Activated naive CD8-positive, alpha-beta T cell treated with anti-CD3 and anti-CD28 coated beads for 36 hours (primary cell): ENCODE measurements at places on chromosomes 6 and 20. TPM values are rescaled to one million over a fixed set of nuclear protein-coding genes. Genes with fewer than 3 reads are reported as not detected.

- DNase-seq = no peak
Observed at GRCh38 chr6:105014448-105014847, 57.5 kb downstream of the LIN28B start.

DNA sequence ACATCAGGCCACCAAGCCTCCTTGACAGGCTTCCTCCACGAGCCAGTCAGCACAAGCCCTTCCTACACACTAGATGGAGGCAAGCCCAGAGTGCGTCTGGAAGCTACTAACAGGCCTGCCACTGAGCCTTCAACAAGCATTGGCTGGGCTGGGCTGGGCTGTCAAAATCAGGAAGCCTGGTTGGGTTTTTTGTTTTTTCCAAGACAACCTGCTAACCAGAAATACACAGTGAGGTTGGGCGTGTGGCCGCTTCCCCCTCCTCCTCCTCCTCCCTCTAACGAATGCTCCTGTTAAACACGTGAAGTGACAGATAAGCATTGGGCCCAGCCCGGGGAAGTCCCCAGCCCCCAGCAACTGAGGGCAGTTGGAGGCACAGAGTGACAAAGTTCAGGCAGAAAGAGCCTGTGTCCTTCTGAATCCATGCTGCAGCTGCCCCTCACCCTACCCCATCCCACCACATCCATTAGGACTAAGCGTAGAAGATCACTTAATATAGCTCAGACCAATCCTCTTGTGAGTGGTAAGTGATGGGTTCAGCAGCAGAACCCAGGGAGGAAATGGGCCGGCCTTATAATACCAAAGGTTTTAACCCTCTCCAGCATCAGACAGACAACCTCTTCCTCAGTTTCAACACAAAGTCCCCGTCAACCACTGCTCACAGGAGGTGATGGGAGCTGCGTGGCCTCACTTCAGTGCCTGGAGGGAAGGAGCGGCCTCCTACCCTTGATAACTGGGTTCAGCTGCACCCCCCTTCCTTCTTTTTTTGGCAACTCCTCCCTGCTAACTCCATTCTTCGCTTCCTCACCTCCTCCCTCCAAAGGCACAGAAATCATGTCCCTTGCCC, 1.1 kb downstream of the NFATC2 start:
- peak; percentile 84 for DNase-seq

- DNase-seq = no peak
Observed at GRCh38 chr20:48808382-48809034, 19.3 kb downstream of the PREX1 start.

GRCh38 chr6:13697857-13698256, 13.8 kb downstream of the RANBP9 start:
- no peak for DNase-seq

Gene RRAGD
- total RNA-seq = 16.0 TPM

Gene PHIP
- total RNA-seq = 21.6 TPM

Gene LY6G6D
- not detected for total RNA-seq

- no peak for DNase-seq
Observed at GRCh38 chr6:139496654-139497344, 122.4 kb upstream of the CITED2 start.

DNA sequence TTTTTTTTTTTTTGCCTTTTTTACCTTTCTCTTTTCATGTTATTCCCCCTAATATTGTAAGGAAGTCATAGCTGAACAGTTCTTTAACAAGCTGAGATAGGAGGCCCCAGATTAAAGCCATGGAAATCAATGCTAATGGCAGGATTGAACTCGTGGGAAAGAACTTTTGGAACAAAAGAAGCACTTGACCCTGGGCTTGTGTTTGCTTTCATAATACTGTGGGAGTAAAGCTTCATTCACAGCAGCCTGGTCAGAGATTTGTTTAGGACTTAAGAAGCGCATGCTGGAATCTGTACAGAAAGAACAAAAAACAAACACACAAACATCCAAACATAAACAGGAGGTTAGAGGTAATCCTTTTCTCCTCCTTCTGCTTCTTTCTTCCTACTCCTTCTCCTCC, 5.1 kb downstream of the HEY2 start:
- DNase-seq = no peak

Gene TDRD6
- not detected for total RNA-seq

DNA sequence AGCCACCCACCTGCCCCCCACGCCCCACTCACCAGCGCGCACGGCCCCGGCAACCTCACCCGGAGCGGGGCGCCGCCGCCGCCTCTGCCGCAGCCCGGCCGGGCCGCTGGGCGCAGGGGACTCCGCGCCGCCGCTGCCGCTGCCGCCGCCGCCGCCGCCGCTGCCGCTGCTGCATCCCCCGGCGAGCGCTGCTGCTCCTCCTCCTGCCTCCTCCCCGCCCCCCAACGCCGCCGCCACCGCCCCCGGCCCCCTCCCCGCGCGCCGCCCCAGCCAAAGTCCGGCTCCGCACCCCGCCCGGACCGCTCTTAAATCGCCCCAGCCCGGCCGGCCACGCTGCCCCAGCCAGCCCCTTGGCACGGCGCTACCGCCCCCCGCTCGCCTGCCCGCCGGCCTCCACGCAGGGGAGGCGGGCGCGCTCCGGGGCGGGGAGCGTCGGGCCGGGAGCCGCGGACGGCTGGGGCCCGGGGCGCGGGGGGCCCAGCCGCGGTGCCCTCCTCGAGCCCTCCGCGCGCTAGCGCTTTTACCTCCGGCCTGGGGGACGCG, at the start of gene SULF2:
SULF2 (minus strand) TSS at position 171 of the 543 bp plus-strand sequence. CDS start 28,118 bp downstream, outside the sequence.
- peak; percentile 9 for DNase-seq

- no peak for DNase-seq
Observed at GRCh38 chr6:119495230-119495683, 145.7 kb upstream of the MAN1A1 start.

DNA sequence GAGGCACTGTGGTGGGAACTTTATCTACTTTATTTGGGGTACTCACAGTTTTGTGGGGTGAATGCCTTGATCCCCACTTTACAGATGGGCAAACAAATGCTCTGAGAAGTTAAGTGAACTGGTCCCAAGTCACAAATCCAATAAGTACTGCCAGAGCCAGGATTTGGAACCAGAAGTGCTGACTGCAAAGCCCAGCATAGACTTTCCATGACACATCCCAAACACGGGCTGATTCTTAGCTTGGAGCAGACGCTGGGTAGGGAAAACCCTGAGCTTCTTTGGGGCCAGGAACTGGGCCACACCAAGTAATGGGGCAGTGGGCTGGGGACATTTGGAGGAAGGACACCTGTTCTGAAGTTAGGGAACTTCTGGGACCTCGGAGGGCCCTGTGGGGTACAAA, 20.3 kb downstream of the RIN2 start:
- no peak for DNase-seq

DNA sequence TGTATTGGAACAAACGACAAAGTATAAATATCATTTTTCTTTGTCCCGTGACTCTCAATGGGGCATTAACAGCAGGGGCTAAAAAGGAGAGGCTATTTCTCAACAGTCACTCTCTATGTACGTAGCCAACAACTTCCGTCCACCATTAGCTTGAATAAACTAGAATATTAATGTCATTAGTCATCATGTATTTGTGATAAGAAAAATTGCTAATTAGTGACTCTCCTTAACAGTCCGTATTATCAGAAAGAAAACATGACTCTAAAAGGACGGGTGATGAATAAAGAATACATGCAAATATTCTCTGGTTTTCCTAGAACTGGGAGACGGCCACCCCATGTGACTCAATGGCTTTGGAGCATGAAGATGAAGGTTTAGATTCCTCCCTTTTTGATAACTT, 18.6 kb downstream of the VIP start:
- no peak for DNase-seq

- DNase-seq = no peak
Observed at GRCh38 chr6:133886104-133886775, 2.7 kb upstream of the TCF21 start.

GRCh38 chr6:38801305-38801704, 86.2 kb downstream of the DNAH8 start:
- no peak for DNase-seq

- DNase-seq = no peak
Observed at GRCh38 chr6:154506991-154507898, 3.2 kb downstream of the CNKSR3 start.

DNA sequence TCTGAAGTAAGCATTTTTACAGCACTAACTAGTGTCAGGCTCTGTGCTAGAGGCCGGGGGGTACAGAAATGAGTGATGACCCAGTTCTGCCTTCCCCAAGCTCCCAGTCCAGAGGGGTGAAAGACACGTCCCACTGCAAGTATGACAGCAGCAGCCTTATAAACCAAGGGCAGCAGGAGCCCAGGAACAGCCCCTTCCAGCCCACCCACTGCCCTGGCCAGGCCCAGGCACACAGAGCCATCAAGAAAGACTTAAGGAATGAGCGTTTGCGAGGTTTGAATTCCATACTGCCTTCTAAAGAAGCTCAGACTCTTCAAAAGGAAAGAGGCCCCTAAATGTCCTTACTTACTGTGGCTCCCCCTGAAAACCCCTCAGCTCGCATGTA, 10.0 kb downstream of the TRERF1 start:
- no peak for DNase-seq

GRCh38 chr6:169198885-169199284, 54.8 kb downstream of the THBS2 start:
- no peak for DNase-seq

DNA sequence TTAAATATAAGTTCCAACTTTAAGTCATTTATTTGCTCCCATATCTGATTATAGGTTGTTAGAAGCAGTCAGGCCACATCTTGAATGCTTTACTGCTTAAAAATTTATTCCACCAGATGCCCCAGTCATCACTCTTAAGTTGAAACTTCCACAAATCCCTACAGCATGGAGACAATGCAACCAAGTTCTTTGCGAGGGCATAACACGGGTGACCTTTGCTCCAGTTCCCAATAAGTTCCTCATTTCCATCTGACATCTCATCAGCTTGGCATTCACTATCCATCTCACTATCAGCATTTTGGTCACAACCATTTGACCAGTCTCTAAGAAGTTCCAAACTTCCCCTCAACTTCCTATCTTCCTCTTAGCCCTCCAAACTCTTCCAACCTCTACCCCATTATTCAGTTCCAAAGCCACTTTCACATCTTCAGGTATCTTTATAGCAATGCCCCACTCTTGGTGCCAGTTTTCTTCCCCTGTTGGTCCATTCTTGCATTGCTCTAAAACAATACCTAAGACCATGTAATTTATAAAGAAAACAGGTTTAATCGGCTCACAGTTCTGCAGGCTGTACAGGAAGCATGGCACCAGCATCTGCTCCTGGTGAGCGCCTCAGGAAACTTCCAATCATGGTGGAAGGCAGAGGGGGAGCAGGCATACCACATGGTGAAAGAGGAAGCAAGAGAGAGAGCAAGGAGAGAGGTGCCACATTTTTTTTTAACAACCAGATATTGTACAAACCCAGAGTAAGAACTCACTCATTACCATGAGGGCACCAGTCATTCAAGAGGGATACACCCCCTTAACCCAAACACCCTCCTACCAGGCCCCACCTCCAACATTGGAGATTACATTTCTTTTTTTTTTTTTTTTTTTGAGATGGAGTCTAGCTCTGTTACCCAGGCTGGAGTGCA, 15.9 kb upstream of the ITPR3 start:
- no peak for DNase-seq

DNA sequence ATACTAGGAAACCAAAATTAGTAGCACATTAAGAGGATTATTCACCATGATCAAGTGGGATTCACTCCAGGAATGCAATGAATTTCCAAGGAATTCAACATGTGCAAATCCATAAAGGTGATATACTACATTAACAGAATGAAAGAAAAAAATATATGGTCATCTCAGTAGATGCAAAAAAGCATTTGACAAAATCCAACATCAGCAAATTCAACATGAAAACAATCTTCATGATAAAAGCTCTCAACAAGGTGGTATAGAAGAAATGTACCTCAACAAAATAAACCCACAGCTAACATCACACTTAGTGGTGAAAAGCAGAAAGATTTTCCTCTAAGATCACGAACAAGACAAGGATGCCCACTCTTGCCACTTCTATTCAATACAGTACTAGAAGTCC, 74.4 kb upstream of the PDE10A start:
- no peak for DNase-seq

Gene TPD52L1
- 0.40 TPM for total RNA-seq

DNA sequence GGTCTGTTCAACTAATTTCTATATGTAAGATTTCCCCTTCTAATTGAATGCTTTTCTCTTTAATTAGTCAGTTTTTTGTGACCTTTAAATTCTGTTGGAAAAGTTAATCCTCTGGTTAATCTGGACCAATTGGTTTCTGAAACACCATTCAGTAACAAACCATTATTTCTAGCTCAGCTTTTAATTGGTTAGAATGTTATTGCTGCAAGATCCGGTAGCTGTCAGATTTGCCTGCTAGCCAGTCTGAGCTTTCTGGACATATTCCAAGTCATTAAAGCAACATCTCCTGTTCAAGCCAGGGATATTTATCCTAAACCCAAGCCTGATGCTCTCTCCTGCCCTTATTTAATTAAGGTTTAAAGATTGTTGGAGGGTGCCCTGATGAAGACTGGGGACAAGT, 55.1 kb upstream of the FBXL4 start:
- no peak for DNase-seq

DNA sequence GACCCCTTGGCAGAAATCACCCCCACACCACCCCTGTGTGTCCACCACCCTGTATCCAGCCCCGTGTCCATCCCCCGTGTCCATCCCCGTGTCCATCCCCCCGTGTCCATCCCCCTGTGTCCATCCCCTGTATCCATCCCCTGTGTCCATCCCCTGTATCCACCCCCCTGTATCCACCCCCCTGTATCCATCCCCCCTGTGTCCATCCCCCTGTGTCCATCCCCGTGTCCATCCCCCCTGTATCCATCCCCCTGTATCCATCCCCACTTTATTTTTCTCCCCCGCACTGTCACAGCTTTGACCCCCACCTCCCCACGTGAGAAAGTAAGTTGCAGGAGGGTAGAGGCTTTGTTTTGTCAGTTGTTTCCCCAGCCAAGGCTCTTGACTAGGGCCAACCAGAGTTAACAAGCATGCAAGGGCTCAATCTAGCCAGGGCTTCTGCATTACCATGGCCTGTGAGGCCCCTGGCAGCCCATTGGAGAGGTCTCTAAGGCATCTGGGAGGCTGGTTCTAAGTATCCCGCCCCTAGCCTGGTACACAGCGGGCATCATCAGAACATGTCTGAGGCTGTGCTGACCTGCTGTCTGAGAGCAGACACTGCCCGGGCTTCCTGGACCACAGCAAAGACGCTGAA, 18.1 kb upstream of the SIRPA start:
- no peak for DNase-seq

- DNase-seq = no peak
Observed at GRCh38 chr6:108748959-108749358, 99.3 kb upstream of the ARMC2 start.

DNA sequence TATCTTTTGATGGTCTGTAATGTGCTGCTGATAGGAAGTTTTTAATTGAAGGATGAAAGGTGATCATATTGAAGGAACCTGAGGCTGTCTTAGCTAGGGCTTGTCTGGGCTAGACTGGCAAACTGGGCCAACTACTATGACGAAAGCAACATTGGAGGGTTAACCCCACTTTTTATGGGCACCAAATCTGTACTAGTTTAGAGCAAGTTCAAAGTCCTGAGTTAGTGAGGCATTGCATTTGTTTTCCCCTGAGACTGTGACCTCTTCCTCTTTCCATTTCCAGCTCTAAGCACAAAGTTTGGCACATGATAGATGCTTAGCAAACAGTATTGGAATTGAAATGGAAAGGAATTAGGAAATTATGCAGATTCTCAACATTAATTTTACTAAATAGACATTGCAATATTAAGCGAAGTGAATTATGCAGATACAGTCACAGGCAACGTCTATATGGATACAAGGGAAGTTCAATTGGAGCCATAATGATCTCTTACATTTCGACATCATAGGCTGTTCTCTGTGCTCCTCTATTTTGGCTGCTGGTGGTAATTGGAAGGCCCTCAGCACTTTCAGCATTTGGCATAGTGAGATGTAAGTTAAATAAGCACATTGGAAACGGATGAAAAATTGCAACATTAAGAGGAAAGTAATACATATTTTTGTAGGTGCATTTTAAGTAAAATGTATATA, 22.2 kb downstream of the CEP57L1 start:
- DNase-seq = no peak

Gene VSX1
- total RNA-seq = not detected
